ENCODE measurements at places on chromosomes 7 and 10.

- DNase-seq = no peak
These were observed 2.9 kb downstream of the MIOS start for GRCh38 chr7:7569615-7570014.

DNA sequence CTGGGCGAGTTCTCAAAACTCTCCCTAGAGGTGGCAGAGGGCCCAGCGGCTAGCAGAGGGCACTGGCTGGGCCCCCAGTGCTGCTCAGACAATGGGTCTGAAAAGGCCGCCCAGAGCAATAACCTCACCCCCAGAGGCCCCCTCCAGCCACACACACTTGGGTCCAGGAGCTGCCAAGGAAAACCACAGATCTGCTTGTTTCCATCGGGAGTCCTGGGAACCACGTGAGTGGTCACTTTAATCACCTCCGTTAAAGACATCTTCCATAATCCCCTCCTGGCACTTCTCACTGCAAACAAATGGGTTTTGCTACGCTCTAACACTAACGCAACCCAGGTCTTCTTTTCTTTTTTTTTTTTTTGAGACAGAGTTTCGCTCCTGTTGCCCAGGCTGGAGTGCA, 30.0 kb downstream of the NUDT1 start:
- no peak for DNase-seq

DNA sequence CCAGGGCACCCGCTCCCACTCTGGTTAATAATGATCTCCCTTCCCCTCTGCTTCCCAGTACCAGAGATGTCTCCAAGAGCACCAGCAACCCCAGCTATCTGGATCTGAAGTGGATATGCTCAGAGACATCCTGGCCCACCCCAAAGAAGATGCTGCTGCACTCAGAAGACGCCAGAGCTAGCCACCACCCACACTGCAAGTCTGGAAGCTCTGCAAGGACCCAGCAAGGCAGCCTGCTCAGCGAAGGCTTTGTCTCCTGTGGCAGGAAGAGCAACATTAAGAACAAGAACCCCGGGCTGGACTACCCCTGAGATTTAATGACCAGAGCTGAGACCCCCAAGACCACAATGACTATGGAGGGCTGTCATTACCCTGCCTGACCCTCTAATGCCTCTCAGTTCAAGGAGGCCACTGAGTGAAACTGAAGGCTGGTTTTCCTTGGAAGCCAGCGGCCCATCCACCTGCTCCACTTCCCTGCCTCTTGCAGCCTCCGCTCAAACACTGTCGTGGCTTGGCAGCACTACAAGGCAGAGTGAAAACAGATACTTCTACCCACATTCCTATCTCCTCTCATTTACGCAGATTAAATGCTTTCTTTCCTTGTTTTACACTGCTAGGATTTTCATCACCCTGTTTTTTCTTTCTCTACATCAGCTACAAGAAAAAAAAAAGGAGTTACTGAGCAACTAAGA, 202.2 kb downstream of the SNX10 start:
- DNase-seq = no peak

GRCh38 chr10:131513901-131514300, 202.4 kb upstream of the TCERG1L start:
- no peak for DNase-seq

DNA sequence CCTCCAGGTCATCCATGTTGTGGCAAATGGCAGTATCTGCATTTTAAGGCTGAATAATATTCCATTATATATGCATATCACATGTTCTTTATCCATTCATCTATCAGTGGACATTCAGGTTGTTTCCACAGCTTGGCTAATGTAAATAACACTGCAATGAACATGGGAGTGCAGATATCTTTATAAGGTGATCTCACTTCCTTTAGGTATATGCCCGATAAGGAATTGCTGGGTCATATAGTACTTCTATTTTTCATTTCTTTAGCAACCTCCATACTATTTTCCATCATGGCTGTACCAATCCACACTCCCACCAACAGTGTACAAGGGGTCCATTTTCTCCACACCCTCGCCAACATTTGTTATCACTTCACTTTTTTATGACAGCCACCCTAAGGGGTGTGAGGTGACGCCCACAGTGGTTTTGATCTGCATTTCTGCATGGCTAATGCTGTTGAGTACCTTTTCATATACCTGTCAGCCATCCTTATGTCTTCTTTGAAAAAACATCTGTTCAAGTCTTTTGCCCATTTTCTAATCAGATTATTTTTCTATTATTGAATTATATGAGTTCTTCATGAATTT, 18.9 kb downstream of the ABI1 start:
- no peak for DNase-seq

GRCh38 chr7:24718977-24719491, 38.2 kb downstream of the GSDME start:
- no peak for DNase-seq

GRCh38 chr7:125563964-125564529, 634.4 kb upstream of the POT1 start:
- no peak for DNase-seq

DNA sequence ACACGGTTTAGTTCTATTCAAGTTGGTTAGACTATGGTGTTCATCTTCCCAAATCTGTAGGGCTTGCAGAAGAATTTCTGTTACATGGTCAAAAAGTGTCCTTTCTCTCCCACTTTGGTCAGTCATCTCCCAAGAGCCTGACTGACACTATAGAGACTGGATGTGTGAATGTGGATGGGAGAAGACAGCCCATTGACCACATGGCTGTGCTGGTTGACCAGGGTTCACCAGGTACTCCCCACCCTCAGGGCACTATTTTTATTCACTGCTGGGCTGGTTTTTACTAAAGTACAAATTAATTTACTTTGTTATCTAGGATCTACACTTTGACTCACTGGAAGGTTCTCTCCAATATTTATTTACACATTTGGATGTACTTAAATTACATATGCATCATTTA, 2.3 kb downstream of the ZNF804B start:
- no peak for DNase-seq

- no peak for DNase-seq
These were observed 28.0 kb upstream of the GSAP start for GRCh38 chr7:77444123-77444522.
